ENCODE measurements at places on chromosomes 4 and X. TPM values are rescaled to one million over a fixed set of nuclear protein-coding genes. Genes with fewer than 3 reads are reported as not detected.
A peak's percentile ranks its signal among the peaks of the same experiment; 100 is the strongest.

Gene PTPN13
- total RNA-seq = 1.4 TPM

Gene ADAM29
- not detected for total RNA-seq

Gene AGTR2
- total RNA-seq = 0.47 TPM

Gene SPANXB1
- not detected for total RNA-seq

DNA sequence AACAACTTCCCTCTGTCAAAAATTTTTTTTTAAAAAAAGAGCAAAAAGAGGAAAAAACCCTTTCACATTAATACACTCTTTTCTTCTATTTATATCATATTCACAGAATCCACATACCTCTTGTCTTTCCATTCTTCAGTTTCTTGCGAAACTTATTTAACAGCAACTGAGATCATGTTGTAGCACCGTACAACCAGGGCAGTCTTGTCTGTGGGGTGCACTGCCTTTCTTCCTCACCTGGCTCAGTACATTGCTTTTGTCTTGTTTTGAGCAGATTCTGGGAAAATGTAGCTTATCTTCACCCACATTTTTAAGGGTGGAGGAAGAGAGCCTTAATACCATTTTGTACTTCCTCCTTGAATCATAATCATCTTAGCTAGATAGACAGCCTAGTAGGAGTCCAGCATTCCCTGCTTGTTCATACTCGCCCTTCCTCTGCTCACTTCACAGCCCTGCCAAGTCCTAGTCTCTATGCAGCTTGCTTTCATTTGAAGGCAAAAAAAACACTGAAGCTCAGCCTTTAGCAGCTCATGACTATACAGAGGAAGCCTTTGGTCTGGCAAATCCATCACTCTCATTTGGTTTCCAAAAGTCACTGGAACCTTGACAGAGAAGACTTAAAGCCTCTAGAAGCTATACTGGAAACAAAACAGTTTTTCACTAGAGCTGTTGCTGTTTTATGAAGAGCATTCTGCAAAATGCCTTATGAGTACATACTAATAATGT, 140.6 kb upstream of the BANK1 start:
- no peaks in the 10 kb centered on the region for H3K36me3 ChIP-seq
- H3K27me3 ChIP-seq = no peaks in the 10 kb centered on the region
- H3K4me3 ChIP-seq = no peak overlapping the region
- no peak for DNase-seq
- H3K27ac ChIP-seq = peak overlapping the region; percentile 46

GRCh38 chrX:150692831-150693724, at the start of gene MTMR1:
MTMR1 (plus strand) TSS chrX:150693396; CDS start chrX:150693531, 135 bp downstream.
- peak within 1 kb of the TSS; percentile 52 for H3K4me3 ChIP-seq
- no peaks in the 10 kb centered on the region for H3K36me3 ChIP-seq
- peak within 1 kb of the TSS; percentile 69 for H3K27ac ChIP-seq
- peak; percentile 42 for DNase-seq

- H3K36me3 ChIP-seq = no peaks in the 10 kb centered on the region
- no peaks in the 10 kb centered on the region for H3K27me3 ChIP-seq
- DNase-seq = no peak
These were observed 139.2 kb upstream of the AGTR2 start for GRCh38 chrX:116031331-116031730.

DNA sequence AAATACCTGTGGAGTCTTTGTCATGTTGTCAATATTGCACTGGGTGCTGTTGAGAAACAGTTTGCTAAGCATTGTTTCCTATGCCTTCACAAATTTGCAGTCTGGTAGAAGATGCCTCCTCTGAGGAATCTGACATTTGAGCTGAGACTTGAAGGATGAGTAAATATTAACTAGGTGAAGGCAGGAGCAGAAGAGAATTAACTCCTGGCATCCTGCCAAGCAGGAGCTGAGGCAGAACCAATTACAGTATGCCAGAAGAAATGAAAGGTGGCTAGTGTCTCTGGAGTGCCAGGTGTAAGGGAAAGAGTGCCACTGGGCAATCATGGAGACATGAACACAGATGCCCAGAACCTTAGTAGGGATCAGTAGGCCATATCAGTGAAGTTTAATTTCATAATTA, 1778.2 kb upstream of the PCDH10 start:
- no peaks in the 10 kb centered on the region for H3K4me1 ChIP-seq
- DNase-seq = no peak
- H3K36me3 ChIP-seq = no peaks in the 10 kb centered on the region
- H3K27me3 ChIP-seq = no peaks in the 10 kb centered on the region
- H3K4me3 ChIP-seq = no peak overlapping the region

Data from heart right ventricle (tissue), 16 donors.